ENCODE measurements at places on chromosomes 11 and 22.

- no peak for DNase-seq
These were observed 739.7 kb downstream of the BRD1 start for GRCh38 chr22:49087716-49088601.

DNA sequence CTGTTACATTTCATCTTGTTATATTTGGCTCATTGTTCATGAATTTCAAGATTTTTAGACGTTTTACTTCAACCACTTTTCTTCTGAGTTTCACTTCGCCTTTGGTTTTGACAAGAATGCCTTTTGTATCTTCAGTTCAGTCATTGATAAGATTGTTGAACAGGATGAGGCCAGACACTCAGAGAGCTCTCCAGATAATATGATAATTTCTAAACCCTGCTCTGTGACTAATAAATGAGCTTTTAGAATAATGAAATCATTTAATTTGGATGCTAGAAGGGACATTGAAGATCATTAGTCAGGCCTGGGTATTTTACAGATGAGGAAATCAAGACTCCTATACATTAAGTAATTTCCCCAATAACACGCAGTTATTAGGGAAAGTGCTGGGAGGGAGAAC lies 37.2 kb upstream of the GRAMD1B start:
- no peak for DNase-seq

- no peak for DNase-seq
These were observed 1.9 kb upstream of the ARHGEF12 start for GRCh38 chr11:120334332-120334731.

GRCh38 chr11:118901494-118902335 lies 18.0 kb downstream of the CXCR5 start:
- DNase-seq: no peak

- DNase-seq: no peak
These were observed 341 bp downstream of the NAALADL1 start for GRCh38 chr11:65058012-65058411.

- no peak for DNase-seq
These were observed 265.1 kb downstream of the FAM76B start for GRCh38 chr11:95524314-95525036.

DNA sequence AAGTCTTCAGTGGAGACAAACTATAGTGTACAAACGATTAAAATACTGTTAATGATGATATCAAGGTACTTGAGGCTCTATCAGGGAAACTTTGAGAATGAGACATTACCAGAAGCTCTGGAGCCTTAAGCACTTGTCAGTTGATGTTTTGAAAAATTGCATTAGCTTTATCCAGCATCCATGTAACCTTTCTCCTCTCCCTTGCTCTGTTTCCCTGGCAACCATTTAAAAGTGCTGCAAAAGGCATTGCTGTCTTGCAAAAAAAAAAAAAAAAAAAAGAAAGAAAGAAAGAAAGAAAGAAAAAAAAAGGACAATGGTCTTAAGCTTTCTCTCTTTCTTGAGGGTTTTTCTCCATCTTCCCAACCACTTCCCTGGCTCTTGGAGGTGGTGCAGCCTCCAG lies 787.0 kb downstream of the OPCML start:
- no peak for DNase-seq

GRCh38 chr11:15490535-15490934 lies 375.8 kb downstream of the INSC start:
- no peak for DNase-seq

- no peak for DNase-seq
These were observed 209.8 kb downstream of the TBC1D22A start for GRCh38 chr22:46972256-46972655.
